Astrocyte (in vitro differentiated cells and primary cell): ENCODE measurements at places on chromosomes 7 and 10. TPM values are rescaled to one million over a fixed set of nuclear protein-coding genes. Genes with fewer than 3 reads are reported as not detected.

GRCh38 chr7:43570688-43571365, 12.1 kb upstream of the STK17A start:
- DNase-seq: peak; percentile 38

CCDC3 gene
- total RNA-seq: 25.8 and 52.1 TPM in 2 replicates

SEMA3D gene
- 9.1 and 17.7 TPM in 2 replicates for total RNA-seq

ANKRD61 gene
- total RNA-seq: 0.18 and 0.31 TPM in 2 replicates
